ENCODE measurements at places on chromosomes 11 and 22.

DNA sequence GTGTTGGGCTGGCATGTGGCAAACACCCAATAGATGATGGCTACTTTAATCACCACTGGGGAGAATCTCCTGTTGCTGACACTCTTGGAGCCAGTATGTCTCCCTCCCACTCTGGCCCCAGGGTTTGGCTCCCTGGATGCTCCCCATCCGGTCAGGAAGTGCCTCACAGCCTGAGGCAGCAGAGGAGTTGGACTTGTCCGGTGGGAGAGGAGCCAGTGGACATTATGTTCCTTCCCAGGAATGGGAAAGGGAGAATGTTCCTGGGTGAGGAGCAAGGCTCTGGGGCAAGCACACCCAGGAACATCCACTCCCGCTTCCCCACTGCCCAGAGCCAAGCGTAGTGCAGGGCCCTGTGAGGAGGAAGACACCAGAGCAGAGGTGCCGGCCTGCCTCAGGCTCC, 84.6 kb upstream of the NAV2 start:
- DNase-seq, result peak; percentile 64

DNA sequence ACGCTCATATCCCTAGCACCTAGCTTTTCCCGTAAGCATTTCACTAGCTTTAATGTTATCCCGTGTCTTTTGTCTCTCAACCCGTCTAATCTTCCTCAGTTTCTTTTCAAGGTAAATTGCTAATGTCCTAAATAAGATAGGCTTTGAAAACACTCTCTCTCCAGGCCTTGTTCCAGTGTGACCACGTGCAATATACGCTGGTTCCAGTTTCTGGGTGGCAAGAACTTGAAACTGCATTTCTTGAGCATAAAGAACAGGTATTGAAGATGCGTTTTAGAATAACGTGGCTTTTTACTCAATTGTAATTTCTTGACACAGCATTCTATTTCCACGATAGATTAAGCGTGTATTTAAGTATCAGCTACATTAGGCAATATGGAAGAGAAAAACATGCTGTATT, 1.1 kb downstream of the CDC45 start:
- no peak for DNase-seq

DNA sequence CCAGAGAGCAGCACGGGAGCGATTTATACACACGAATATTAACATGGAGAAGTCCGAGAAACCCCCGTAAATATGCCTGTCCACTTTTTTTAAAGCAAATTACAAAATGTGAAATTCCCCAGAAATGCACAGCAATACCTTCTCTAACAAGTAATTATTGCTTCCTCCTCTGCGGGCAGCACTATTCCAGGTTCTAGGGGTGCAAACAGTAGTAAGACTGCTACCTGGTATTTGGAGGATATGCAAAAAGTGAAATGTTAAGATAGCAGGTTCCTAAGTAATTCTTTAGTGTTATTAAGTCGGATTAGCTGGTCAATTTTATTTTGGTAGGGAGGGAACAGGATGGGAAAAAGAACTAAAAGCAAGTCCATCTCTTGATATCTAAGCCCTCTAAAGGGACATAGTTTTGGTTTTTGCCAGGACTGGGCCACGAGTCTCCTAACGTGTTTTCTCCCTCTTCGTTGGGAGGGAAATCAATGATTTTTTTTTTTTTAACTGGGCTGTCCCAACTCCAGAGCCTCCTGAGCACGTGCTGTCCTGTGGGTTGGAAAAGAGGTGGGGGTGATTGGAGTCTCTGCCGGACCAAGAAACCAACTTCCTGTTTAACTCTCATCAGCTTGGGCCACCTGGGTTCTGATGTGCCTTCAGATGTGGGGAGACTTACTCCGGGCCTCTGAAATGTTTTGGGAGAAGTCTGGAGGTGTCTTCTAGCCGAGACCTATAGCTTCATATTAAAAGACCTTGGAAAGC, 1.7 kb upstream of the XBP1 start:
- DNase-seq, result no peak

DNA sequence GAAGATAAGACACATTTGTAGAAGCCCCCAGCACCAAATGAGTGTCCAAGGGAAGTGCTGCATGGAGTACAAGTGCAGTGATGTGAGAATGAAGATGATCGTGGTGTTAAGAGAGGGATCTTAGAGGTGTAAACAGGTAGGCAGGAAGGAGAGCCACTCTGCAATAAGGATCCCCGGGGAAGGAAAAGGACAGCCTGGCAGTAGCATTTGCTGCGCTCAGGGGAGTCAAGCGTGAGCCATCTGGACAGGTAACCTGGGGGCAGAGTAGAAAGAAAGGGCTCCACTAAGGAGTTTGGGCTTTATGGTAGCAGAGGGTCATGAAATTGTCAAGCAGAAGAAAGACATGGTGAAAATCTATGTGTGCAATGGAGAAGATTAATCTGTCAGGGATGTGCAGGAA, 587.2 kb downstream of the BUD13 start:
- no peak for DNase-seq

DNA sequence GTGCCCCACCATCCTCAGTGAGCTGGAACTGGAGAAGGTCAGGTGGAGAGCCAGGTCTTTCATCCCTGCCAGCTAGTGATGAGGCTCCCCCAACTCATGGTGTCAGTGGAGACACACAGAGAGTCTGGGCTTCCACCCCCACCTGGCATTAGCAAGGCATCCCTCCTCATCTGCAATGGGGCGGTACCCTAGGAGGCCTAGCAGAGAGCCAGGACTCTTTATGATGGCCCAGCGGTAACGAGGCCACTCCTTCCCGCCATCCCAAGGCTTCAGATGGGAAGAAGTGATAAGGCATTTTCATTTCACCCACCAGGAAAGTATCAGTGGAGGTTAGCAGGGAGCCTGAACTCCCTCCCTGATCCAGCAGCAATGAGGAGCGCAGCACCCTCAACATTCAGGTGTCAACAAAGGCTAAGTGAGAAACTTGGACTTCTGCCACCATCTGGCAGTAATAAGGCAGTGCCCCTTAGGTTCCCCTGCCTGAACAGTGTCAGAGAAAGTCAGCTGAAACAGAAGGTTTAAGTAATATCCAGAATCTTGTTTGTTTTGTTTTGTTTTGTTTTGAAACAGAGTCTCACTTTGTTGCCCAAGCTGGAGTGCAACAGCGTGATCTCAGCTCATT, 40.5 kb upstream of the FBLN1 start:
- no peak for DNase-seq

GRCh38 chr11:102729849-102730815, 5.4 kb upstream of the MMP8 start:
- no peak for DNase-seq

GRCh38 chr11:5516599-5516998, at the start of gene UBQLNL:
Gene UBQLNL, minus strand, starts transcription at chr11:5516699. Its CDS starts 258 bp downstream, at chr11:5516441.
- DNase-seq, result no peak
